GM23248 (cell line): ENCODE measurements at places on chromosomes 13 and 19. TPM values are rescaled to one million over a fixed set of nuclear protein-coding genes. Genes with fewer than 3 reads are reported as not detected.

The DENND1C gene
- total RNA-seq, result not detected in 2 replicates

- H3K27ac ChIP-seq, result no peak overlapping the region
- H3K36me3 ChIP-seq, result no peaks in the 10 kb centered on the region
- H3K4me1 ChIP-seq, result no peaks in the 10 kb centered on the region
- no peak overlapping the region for H3K4me3 ChIP-seq
- DNase-seq, result no peak
Measured at GRCh38 chr13:77430377-77430951, 103.6 kb upstream of the MYCBP2 start.

GRCh38 chr13:36382030-36382429 lies 35.8 kb upstream of the SPART start:
- no peak overlapping the region for H3K4me3 ChIP-seq
- no peak overlapping the region for H3K27ac ChIP-seq
- H3K4me1 ChIP-seq, result peaks cover 5% of the 10 kb centered on the region; the same call in 1 of the 2 replicates
- DNase-seq, result no peak

The SIGLEC12 gene
- total RNA-seq, result not detected in 2 replicates

DNA sequence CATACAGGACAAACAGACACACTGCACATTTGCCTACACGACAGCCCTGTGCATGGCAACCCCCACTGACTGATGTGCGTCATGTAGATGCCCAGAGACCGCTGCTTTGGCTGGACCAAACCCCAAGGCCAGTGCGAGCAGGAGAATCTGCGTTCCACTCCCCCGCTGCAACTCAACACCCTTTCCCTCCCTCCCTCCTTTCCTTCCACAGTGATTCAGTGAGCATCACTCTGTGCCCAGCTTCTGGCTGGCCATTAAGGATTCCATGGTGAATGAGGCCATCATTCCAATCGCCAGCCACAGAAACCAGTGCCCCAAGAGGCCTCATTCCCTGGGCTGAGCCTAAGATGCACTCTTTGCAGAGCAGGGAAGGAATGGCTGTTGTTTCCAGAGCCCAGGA lies 61.6 kb downstream of the GSX1 start:
- H3K4me1 ChIP-seq, result no peaks in the 10 kb centered on the region
- no peak overlapping the region for H3K27ac ChIP-seq
- H3K36me3 ChIP-seq, result no peaks in the 10 kb centered on the region
- peak; percentile 47 for DNase-seq

GRCh38 chr19:48683349-48683748 lies 10.5 kb upstream of the NTN5 start:
- H3K4me3 ChIP-seq, result peak overlapping the region; percentile 59; the same call in 1 of the 2 replicates
- H3K36me3 ChIP-seq, result no peaks in the 10 kb centered on the region
- H3K27ac ChIP-seq, result no peak overlapping the region
- peak; percentile 53 for DNase-seq

- no peak overlapping the region for H3K27ac ChIP-seq
- H3K27me3 ChIP-seq, result no peaks in the 10 kb centered on the region
- no peak overlapping the region for H3K4me3 ChIP-seq
Measured at GRCh38 chr13:63625869-63626268, 2210.2 kb upstream of the PCDH20 start.

DNA sequence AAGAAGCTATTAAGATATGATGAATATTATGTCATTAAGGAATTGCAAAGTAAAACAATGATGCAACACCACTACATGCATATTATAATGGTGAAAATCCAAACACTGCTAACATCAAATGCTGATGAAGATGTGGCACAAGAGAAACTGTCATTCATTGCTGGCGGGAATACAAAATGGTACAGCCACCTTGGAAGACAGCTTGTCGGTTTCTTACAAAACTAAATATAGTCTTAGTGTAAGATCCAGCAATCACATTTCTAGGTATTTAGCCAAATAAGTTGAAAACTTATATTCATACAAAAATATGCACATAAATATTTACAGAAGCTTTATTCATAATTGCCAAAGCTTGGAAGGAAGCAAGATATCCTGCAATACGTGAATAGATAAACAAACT lies 114.9 kb upstream of the EDNRB start:
- H3K27ac ChIP-seq, result no peak overlapping the region
- H3K4me1 ChIP-seq, result no peaks in the 10 kb centered on the region
- H3K36me3 ChIP-seq, result no peaks in the 10 kb centered on the region
- H3K4me3 ChIP-seq, result no peak overlapping the region
- no peak for DNase-seq

The KLK15 gene
- total RNA-seq, result not detected in 2 replicates
